Right renal pelvis (tissue), 4 donors: ENCODE measurements at places on chromosomes 3 and 15. TPM values are rescaled to one million over a fixed set of nuclear protein-coding genes. Genes with fewer than 3 reads are reported as not detected.

The ZDHHC19 gene
- polyA plus RNA-seq: not detected

The AMT gene
- polyA plus RNA-seq: 37.6 TPM

The MAP6D1 gene
- 0.57 TPM for polyA plus RNA-seq

The NRROS gene
- polyA plus RNA-seq: 4.2 TPM

GRCh38 chr3:73657186-73657585 is 32.4 kb upstream of the PDZRN3 start:
- DNase-seq: no peak

- no peak for DNase-seq
Observed at GRCh38 chr3:122612696-122613095, 35.2 kb downstream of the PARP15 start.

- no peak for DNase-seq
Observed at GRCh38 chr3:26562021-26562768, 60.4 kb upstream of the LRRC3B start.

DNA sequence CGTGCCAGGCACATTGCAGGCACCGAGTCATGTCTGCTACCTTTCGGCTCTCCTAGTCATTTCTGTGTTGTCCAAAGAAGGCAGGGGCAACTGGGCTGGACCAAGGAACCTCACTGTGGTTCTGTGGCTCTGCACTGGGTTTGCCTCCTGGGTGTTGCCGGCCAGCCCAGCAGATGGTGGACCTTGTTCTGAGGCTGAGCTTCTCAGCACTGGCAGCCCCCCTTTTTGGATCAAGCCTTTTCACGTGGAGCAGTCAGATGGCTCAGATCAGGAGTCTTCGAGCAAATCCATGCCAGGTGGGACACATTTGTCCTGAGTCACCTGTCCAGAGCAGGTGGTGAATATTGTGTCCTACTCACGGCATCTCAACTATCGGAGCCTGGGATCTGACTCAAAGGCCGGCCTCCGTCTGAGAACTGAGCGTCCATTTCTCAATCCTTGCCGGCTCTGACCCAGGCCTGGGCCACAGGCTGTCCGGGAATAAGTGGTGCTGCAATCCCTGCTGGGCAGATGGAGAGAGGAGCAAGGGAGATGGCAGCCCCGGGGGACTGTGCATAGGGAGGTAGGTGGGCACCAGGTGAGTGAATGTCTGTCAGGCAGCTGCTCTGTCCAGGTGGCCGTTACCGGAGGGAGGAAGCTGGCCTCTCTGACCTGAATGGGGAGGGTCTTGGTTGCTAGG is at the start of gene IL16:
IL16 (plus strand) TSS at position 304 of the 679 bp plus-strand sequence. CDS start 28,521 bp downstream, outside the sequence.
- DNase-seq: no peak

DNA sequence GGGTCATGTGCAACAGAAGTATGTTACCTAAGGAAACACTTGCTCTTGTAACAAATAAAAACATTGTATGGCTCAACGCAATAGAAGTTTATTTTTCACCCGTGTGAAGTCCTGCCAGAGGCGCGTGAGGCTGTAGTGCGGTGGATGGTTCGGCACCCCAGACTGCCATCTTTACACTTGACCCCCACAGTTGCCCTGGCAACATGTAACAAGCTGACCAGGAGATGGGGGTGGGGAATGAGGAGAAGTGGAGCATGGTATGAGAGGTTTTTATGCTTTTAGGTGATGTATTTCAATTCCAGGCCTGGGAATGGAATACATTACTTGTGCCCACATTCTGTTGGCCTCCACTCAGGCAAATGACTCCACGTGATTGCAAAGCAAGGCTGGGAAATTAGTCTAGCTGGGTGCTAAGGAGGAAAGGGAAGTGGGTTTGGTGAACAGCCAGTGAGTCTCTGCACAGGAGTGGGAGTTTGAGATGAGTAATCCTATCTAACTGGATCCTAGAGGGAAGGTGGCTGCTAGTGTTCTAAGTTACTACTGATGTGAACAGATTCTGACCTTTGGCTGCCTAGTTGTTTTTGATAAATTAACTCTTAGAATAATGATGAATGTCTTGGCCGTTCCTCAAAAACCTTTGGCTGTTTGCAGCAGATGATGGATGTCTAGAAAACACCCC is 33.8 kb upstream of the GREM1 start:
- DNase-seq: no peak

- DNase-seq: peak; percentile 74
Observed at GRCh38 chr3:14203521-14204079, 25.0 kb downstream of the LSM3 start.

DNA sequence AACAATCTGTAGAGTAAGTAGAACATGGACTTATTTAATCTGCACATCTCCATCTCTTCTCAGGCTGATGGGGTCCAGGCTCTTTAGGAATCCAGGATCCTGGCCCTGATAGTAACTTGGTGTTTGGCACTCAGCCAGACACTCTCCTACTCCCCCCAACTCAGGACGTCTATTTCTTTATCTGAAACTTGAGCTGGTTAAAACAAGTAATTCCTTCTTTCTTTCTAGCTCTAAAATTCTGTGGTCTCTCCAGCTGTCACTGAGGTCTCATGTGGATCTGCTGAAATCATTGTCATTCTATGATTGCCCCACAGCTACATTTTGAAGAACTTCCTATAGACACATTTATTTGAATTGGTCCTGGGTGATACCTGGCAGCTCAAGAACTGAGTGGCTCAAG is 59.0 kb downstream of the TP63 start:
- no peak for DNase-seq

DNA sequence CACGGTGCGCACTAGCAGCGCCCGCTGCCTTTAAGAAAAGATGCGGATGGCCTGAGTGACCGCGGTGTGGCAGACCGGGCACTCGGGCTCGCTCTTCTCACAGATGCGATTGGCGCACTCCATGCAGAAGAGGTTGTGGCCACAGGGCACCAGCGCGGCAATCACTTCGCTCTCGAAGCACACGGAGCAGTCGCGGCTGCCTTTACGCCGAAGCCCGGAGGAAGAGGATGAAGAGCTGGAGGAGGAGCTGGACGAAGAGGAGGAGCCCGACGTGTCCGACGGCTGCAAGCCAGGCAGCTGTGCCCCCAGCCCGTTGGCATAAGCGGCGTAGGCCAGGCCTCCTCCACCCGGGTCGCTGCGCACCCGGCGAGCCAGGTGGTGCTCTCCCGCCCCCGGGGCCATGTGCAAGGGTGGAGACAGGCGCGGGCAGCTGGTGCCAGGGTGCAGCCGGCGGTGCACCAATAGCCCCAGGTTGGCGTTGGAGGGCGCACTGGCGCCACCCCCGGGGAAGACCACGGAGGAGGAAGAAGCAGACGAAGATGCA is 2.6 kb downstream of the MEX3B start:
- DNase-seq: no peak

GRCh38 chr3:40229386-40229785 is 80.1 kb upstream of the EIF1B start:
- DNase-seq: no peak

GRCh38 chr3:16633948-16634347 is 28.7 kb upstream of the DAZL start:
- DNase-seq: no peak

- no peak for DNase-seq
Observed at GRCh38 chr15:37517191-37517895, 417.0 kb upstream of the MEIS2 start.

DNA sequence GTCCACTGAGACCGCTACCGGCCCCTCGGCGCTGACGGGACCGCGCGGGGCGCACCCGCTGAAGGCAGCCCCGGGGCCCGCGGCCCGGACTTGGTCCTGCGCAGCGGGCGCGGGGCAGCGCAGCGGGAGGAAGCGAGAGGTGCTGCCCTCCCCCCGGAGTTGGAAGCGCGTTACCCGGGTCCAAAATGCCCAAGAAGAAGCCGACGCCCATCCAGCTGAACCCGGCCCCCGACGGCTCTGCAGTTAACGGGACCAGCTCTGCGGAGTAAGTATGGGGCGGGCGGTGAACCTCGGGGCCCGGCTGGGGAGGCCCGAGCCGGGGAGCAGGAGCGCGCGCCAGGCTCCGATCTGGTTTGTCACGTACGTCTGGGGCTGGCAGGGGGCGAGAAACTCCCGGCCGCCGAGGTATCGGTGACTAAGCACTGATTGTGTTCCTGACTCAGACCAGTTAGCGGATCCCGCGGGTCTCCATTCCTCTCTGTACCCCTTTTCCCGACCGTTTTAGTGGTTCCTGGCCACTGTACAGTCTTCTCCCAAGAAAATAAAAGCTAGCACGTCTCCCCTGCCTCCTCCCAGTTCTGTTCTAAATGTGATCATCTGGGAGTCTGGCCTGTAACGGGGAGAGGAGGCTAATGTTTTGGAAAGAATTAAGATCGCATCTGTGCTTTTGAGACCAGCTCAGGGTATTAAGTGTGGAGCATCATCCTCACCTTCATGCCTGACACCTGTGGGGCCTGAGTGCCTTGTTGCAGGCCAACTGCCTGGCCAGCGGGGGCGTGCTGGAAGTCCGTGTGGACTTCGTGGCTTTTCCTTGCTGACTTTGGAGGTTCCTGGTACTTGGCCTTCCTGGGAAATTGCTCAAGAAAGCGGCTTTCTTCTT is 691 bp downstream of the MAP2K1 start:
- no peak for DNase-seq

GRCh38 chr3:120144267-120144666 is 50.0 kb upstream of the GSK3B start:
- no peak for DNase-seq

DNA sequence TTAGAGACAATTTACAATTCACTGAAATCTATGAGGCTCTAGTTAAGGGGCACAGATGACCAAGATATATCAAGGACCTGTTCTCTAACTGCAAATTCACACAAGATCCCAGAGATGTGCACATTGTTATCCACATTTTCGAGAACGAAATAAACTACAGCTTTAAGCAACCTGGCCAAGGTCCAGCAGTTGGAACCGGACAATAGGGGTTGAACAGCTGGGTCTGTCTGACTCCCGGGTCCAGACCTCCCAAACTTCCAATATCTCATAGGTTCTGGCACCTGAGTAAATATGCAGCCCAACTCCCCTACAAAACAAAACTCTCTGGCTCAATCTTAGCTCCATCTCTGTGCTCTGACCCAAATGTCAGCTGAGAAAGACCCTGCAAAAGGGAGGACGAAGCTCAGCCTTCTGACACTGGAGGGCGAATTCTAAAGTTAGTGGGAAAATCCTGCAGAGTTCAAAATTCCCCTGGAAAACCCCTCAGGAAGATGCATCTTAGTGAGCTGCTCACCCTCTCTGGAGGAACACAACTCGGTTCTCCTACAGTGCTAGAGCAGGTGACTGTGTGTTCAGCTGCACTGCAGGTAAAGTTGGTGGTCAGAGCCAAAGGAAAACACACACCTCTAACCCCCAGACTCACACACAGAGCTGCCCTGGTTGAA is 14.2 kb upstream of the SPATA12 start:
- DNase-seq: no peak

DNA sequence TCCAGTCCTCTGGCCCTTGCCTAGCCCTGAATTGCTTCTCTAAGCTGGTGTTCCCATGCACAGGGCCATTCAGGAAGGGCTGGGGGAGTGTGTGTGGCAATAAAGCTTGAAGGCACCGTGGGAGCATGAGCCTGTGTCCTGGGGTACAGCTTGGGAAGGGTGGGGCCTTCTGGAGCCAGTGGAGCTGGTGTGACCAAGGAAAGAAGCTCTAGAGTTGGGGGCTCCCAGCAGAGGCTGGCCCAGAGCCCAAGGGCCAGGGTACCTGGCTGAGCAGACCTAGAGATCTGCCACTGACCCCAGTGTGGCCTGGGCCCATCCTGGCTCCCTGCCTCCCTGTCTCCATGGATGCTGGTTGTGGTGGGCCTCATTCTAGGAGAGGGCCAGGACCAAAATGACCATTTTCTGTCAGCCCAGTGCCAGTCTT is 8.1 kb downstream of the ABTB1 start:
- DNase-seq: no peak

- DNase-seq: no peak
Observed at GRCh38 chr3:159757341-159758060, 231.1 kb upstream of the IL12A start.

- no peak for DNase-seq
Observed at GRCh38 chr3:110479731-110480130, 591.9 kb upstream of the NECTIN3 start.

GRCh38 chr3:194386066-194386465 is 13.0 kb downstream of the GP5 start:
- no peak for DNase-seq

DNA sequence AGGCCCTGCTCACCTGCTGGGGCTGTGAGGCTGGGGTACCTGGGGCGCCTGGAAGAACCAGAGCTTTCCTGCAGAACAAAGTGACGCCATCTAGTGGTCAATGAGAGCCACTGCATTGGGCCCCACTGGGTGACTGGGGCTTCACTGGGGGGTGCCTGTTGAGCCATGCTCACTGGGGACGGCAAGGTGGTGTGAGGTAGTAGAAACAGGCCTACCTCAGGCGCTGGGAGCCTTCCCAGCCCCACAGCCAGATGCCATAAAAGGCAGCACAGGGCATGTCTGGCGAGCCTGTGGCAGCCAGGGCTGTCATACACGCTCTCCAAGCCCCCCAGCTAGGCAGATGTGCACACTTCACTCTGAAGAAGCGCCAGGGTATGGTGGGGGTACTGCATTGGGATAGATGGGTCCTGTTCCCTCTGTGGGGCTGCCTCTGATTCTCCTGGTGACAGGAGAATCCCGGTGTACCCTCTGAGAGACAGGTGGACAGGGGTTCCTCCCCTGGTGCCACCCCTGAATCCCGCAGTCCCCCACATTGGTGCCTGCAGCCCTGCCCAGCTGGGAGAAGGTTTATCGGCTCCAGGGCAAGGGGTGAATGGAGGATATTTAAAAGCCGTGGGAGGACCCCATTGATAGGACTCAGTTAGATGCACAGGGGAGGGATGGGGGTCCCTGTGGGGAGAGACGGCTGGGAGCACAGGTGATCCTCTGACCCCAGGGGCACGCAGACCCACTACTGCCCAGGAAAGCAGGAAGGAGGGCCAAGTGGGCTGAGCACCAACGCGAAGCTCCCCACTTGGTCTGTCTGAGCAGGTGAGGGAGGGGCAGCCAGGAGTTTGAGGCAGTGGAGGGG is 178.8 kb downstream of the NSMCE3 start:
- DNase-seq: no peak

- no peak for DNase-seq
Observed at GRCh38 chr3:1798711-1799405, 299.8 kb upstream of the CNTN4 start.

DNA sequence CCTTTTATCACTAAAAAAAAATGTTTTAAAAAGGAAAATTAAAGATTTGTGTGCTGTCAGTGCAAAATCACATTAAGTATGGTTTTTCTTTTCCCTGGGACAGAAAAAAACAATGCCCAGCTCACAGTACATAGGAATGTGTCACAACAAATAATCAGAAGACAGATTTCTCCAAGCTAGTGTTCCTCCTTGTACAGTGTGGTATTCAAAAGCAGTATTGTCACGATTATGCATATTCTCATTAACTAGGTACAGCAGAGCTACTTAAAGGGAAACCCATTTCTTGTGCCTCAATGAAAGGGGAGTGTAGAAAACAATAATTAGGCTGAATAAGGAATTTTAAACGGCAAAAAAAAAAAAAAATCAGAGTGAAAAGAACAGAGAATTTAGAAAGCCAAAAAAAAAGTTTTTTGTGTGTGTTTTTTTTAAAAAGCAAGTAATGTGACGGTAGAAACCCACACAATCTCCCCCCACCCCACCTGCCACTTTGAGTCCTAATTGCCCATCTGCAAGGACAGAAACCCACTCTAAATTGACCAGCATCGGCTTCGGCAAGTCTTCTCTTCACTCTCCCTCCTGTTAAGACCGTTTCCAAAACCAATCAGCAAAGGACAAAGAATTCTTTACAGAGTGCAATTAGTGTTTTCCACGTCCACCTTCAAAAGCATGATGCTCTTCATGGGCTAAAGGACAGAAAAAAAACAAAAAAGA is 41.0 kb downstream of the EIF4E3 start:
- DNase-seq: no peak

GRCh38 chr3:4588466-4588865 is 95.3 kb downstream of the ITPR1 start:
- DNase-seq: no peak
